Fibroblast of the conjunctiva (primary cell): ENCODE measurements at places on chromosomes 1 and 21.

DNA sequence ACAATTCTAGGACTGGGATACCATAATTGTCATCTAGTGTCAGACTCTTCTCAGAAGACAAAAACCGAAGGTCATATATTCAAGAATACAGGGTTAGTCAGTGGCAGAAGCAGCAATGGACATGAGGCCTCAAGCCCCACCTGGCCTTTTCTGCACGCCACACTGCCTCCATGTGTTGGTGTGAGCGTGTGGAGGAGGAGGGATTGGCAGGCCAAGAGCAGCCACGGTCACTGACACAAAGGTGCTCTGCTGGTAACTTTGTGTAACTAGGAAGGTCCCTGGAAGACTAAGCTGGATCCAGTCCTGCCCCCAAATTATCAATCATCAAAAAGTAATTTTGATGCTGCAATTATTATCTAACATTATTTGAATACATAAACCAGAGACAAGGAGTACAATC lies 34.9 kb downstream of the HSF2BP start:
- DNase-seq = no peak

- no peak for DNase-seq
These were observed 9.0 kb upstream of the EPS8L3 start for GRCh38 chr1:109772658-109773202.

DNA sequence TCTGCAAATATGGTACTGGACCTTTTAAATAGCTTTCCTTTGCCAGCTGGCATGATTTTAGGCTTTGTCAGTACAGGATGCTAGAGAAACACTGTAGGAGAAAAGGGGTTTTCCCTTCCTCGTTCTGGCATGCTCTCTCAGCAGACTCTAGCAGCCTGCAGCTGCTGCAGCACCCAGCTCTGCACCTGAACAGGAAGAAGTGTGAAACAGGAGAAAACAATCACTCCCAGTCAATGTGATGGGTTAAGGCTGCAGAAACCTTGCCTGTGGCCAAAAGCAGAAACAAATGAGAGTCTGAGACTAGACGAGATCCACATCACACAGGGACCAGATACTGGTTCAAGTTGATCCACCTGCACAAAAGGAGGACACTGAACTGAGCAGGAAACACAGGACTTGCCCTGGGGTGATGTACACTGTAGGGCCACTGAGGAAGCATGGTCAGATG lies 21.2 kb downstream of the OVGP1 start:
- no peak for DNase-seq

DNA sequence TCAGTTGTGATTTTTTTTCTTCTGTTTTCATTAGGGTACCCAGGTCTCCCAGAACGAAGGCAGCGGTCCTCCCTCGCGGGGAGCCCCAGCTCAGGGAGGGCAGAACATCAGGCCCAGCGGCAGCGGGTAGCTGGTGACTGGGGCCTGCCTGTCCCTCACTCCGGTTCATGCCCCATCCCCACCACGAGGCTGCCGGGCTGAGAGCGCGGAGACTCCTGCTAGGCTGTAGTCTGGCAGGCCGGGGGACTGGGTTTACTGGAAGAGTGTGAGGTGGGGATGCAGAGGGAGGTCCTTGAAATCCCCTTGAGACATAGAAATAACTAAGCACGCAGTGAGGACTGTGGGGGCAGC lies 10.5 kb downstream of the BRINP2 start:
- DNase-seq = no peak

DNA sequence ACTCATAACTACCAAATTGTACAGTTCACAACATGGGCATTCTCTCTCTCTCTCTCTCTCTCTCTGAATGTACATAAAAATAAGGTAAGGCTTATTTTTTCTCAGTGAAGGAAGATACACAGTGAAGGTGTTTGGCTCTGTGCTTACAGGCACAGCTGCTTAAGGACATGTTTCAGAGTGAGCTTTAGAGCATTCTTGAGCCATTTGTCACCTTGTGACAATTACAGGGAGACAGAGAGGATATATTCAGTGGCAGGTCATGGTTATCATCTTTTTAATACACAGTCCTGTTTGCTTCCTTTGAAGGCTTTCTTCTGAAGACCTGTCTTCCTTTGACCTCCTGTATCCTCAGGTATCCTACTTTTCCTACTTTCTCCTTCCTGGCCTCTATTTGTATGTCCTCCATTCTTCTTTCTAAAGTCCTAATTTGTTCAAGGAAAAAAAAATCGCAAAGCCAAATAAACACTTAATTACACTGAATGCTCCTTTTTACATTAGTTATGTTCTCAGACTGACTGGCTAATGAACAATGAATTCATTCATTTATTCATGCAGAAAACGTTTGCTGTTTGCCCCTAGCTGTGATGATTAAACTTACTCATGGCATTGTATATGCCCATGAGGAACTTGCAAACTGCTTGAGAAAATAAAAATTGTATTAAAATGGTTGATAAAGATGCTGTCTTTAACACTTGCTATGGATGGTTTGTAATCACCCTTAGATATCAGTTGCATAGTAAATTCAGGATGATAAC lies 33.4 kb downstream of the HSD17B7 start:
- DNase-seq = no peak

DNA sequence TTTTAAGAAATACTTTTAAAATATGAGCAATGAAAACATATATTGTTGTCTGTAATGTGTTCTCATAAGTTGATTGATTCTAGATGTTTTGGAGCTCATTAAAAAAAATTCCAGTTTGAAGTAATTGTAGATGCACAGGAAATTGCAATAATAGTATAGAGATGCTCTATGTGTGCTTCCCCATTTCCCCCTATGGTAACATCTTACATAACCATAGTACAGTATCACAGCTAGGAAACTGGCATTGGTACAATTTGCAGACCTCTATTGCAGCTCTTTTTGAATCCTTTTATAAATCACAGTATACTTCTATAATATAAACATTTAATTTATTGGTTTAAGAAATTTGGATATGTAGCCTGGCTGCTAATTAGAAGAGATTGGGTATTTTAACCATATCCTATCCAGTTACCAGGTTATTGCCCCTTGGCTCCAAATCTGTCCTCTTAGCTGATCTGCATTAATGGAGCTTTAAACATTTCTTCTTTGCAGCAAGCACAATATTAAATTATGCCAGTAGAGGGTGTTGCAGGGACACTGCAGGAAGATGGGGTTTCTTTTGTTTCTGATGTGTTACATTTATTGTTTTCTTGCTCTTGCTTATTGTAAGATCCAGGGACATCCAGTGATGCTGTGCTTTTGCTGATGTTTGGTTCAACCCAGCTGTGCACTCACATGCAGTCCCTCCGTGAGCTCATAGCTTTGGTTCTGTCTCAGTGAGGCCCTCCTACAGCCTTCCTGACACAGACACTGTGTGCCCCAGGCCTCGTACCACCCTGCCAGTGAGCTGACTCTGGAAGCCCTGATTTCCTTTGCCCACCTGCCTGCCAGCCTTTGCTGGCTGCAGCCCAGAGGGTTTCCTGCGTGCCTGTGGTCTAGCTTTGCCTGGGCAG lies 103.3 kb downstream of the RABGAP1L start:
- peak; percentile 44 for DNase-seq

DNA sequence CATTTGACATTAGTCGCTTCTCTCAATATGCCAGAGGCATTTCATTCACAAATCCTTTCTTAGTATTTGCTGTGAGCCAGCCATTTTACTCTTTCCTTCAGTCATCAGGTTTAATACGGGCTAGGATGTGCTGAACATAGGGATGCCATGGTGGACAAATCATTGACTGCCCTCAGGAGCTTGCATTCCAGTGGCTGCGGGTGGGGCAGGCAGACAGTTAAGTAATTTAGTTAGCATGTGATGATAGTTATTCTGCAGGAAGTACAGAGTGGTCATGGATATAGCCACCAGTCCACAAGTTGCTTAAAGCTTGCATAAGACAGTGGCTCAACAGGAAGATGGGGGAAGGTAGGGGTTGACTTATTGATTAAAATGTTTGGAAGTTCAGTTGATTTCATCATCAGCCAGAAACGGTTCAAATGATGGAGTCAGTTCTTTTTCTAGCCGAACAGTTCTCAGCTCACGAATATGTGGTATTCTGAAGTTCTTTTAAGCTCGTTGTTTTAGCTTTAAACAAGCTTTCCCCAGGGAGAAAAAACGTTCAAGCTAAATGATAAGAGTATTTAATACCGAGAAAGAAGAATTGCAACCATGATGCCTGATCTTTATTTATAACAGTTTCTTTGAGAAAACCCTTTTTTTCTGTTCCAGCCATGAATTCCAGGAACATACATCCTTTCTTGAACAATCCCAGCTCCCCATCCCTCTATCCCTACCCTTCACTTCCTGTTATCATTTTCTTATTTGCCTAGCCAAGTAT lies 1.4 kb downstream of the SLC22A15 start:
- peak; percentile 95 for DNase-seq
